Vagina (tissue), 2 donors: ENCODE measurements at places on chromosomes 6 and 20.

GRCh38 chr6:158818581-158819212 is 471 bp downstream of the EZR start:
- no peak for DNase-seq

DNA sequence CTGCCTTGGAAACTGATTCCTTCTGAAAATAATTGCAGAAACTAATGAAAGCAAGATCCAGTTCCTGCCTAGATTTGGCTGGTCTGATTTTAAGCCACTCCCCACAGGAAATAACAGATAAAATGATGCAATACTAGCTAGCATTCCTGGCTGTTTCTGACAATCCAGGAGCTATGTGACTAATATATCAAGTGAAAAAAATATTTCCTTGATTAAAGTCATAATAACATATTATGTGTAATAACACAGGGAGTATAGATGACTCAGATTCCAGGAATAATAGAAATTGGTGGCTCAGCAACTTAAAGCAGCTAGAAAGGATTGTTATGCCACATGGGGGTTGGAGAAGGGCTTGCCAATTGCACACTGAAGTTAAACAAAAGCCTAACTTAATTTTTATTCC is 182.7 kb upstream of the SALL4 start:
- DNase-seq, result no peak

GRCh38 chr20:22686097-22686496 is 101.7 kb upstream of the FOXA2 start:
- DNase-seq, result peak; percentile 79

- DNase-seq, result no peak
These were observed 55.3 kb upstream of the FAM83D start for GRCh38 chr20:38870733-38871559.
